ENCODE measurements at places on chromosomes 2 and 18. TPM values are rescaled to one million over a fixed set of nuclear protein-coding genes. Genes with fewer than 3 reads are reported as not detected.
A peak's percentile ranks its signal among the peaks of the same experiment; 100 is the strongest.

The IL1B gene
- polyA plus RNA-seq: 2.7 TPM

DNA sequence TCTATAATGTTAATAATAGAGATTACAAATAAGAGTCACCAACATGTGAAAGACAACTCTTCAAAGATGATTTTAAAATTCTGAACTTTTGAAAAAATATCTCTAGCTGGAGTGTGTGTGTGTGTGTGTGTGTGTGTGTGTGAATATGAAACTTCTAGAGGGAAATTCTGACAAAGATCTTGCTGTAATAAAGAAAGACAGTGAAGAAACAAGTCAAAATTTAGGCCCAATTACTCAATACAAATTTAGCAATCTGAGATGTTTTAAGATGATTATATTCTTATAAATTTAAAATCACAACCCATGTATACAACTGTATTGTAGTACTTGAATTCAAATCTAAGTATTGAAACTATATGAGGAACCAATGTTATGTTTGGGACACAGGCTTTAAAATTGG is 57.2 kb upstream of the UGP2 start:
- DNase-seq: no peak

GRCh38 chr18:31162419-31162793 is 250 bp downstream of the DSC1 start:
- DNase-seq: no peak

DNA sequence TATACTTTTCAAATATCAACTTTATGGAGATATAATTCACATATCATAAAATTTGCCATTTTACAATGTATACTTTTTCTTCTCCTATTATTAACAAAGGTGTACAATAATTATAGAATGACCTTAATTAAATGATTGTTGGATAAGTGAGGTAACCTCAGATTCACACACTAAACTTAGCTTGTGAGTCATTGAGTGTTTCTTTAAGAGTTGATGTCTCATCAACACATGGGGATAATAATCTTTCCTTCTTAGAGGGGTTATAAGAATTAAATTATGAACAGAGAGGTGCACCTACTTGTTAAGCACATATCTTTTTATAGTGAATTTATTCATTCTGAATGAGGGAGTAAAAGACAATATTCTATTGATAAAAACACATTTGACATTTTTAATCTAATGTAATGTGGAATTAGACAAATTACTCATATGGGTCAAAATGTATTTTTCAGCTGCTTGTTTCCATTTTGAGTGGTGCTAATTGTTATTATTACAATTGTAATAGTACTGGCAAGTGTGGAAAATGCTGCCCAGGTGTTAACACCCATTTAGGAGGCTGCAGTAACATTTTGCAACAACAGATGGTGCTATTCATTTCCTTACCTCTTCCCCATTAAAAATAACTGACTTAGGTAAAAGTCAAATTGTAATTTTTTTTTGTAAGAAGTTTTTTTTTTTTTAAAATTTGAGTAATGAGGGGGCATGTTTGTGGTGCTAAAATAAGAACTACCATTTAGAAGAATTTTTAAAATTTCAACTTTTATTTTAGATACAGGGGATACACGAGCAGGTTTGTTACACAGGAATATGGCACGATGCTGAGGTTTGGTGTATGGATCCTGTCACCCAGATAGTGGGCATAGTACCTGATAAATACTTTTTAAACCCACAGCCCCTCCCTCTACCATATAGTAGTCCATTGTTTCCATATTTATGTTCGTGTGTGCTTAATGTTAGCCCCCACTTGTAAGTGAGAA is 32.1 kb upstream of the DYNAP start:
- peak; percentile 55 for DNase-seq

The IL36RN gene
- not detected for polyA plus RNA-seq

DNA sequence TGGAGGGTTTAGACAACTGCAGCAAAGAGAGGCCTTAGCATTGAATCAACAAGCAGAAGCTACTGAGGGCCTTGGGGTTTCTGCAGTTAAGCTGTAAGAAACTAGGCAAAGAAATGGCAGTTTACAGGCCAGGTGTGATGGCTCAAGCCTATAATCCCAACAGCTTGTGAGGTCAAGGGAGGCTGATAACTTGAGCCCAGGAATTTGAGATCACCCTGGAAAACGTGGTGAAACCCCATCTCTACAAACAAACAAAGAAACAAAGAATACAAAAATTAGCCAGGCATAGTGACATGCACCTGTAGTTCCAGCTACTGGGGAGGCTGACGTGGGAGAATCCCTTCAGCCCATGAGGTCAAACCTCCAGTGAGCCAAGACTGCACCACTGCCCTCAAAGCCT is 421.6 kb upstream of the CHST9 start:
- no peak for DNase-seq

The LPIN2 gene
- polyA plus RNA-seq: 61.8 TPM

GRCh38 chr2:212408524-212408923 is 130.1 kb downstream of the ERBB4 start:
- no peak for DNase-seq

GRCh38 chr2:12175323-12175722 is 428.9 kb downstream of the LPIN1 start:
- DNase-seq: no peak

- DNase-seq: no peak
Observed at GRCh38 chr2:130346041-130346740, 3.5 kb downstream of the IMP4 start.

The OTX1 gene
- polyA plus RNA-seq: not detected

- DNase-seq: no peak
Observed at GRCh38 chr2:161123531-161124030, 36.6 kb upstream of the TANK start.

- DNase-seq: peak; percentile 88
Observed at GRCh38 chr2:35973737-35974132, 381.8 kb upstream of the CRIM1 start.

DNA sequence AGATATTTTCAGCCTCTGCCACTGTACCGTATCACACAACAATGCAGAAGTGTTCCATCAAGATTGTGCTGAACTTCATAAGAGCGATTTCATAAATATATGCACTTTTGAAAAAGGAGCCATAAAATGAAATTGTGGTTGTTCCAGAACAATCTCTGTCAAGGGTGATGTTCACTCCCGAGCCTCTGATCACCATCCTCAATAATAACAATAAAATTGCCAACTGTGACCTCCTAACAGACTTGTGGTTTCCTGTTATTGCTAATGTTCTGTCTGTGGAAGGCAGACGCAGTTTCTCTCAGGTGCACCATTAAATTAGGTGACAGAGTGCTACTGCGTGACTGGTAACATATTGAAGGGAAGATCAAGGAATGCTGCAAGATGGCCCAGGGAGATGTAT is 383.7 kb downstream of the SOCS6 start:
- no peak for DNase-seq

DNA sequence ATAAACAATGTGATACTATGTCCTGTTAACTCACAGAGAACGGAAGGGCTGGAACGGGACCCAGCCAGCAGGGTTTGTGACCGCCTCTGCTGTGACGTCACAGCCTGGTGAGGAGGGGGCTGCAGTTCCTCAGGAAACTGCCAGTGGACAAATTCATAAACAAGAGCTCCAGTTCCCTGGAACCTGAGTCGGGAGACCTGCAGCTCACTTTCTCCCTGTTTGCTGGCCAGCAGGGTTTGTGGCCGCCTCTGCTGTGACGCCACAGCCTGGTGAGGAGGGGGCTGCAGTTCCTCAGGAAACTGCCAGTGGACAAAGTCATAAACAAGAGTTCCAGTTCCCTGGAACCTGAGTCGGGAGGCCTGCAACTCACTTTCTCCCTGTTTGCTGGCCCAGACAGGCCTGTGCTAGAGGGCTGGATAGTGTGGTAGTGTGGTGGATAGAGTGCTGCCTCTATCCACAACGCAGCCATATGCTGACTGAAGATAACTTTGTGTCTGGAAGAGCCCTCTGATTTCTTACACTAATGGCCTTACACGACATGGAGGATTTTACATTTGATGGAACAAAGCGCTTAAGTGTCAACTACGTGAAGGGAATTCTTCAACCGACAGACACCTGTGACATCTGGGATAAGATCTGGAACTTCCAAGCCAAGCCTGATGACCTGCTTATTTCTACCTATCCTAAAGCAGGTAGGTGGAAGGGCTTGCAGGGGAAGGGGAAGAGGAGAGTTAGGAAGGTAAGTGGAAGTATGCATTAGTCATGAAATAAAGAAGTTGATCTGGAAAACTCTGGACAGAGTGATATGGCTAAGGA is at the start of gene SULT1C4:
TSS of gene SULT1C4 (plus strand) at position 140 of the 816 bp plus-strand sequence. CDS start at position 524, 384 bp downstream.
- no peak for DNase-seq

GRCh38 chr18:43751203-43751602 is 473.9 kb upstream of the SYT4 start:
- no peak for DNase-seq

GRCh38 chr2:240503375-240503774 is 54.4 kb downstream of the ANKMY1 start:
- no peak for DNase-seq

- no peak for DNase-seq
Observed at GRCh38 chr2:126315828-126316227, 340.1 kb upstream of the GYPC start.

DNA sequence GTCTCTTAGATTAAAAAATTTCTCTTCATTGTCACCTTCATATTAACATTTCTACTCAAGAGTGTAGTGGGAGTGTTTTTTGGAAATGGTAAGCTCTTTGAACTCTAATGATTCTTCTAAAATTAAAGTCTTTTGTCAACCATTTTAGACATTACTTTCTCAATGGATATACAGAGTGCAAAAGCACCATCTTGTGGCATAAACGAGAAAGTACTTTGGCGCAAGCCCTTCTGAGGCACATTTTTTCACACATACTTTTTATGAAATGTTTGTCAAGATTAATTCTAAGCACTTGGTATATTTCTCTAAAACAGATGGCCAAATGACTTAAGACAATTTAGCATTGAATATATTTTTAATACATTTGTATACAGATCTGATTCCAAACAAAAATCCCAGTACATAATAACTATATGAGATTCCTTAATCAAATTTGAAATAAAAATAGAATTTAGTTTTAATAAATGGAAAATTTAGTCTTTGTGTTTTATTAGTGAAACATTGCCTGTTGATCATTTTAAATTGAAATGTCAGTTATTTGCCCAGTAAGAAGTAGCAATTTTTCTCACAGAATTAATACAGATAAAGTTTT is 63.3 kb upstream of the GALNT5 start:
- peak; percentile 58 for DNase-seq

The WIPF1 gene
- 13.8 TPM for polyA plus RNA-seq

The ITGA4 gene
- 3.0 TPM for polyA plus RNA-seq

- no peak for DNase-seq
Observed at GRCh38 chr2:209380293-209380692, 43.6 kb upstream of the MAP2 start.

GRCh38 chr18:40013001-40013609 is 1941.9 kb upstream of the PIK3C3 start:
- no peak for DNase-seq

The SULT1C3 gene
- 5.1 TPM for polyA plus RNA-seq

- no peak for DNase-seq
Observed at GRCh38 chr18:75065251-75066000, 143.5 kb downstream of the PTGR3 start.

DNA sequence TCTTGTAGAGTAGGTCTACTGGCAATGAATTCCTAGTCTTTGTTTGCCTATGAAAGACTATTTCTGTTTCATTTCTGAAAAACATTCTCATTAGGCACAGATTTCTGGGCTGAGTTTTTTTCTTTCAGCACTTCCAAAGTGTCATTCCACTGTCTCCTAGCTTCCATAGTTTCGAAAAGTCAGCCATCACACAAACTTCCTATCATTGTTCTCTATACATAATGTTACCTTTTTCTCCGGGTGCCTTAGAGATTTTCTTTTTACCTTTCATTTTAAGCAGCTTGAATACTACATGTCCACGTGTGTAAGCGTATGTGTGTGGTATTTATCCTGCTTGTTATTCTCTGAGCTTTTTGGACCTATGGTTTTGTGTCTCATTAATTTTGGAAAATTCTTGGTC is 55.7 kb downstream of the OLA1 start:
- DNase-seq: no peak

GRCh38 chr2:220569112-220569897 is 941.9 kb downstream of the SLC4A3 start:
- no peak for DNase-seq

The ALPG gene
- not detected for polyA plus RNA-seq

- no peak for DNase-seq
Observed at GRCh38 chr2:85308896-85309555, 18.8 kb downstream of the TGOLN2 start.

The SLC9A2 gene
- 3.5 TPM for polyA plus RNA-seq

DNA sequence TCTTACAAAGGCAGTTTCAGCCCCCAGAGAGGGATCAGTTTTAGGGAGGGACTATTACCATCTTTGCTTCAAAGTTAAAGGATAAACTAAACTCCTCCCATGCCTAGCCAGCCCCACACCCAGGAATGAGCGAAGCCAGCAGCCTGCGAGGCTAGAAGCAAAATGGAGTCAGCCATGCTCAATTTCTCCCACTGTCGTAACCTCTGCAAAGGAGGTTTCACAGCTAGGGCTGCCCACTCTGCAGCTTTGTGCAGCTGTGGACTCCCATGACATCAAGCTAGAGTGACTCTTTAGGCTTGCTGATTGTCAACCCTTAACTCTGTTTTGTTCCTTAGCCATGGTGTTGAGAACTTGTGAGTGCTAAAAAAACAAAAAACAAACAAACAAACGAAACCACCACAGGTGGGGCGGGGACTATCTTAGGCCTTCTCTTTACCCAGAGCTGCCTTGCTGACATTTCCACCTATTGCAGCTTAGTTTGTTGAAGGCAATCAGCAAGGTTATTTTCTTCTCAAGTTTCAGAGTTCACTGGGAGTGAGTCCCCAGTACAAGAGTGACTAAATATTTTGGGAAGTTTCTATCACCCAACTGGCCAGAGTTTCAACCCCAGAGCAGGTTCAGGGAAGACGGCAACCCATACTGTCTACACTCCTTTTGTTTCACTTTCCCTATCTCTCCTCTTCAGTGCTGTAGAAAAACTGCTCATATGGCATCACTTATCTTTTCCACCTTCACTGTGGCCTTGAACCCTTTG is 592.1 kb downstream of the XIRP2 start:
- DNase-seq: no peak

All from small intestine (tissue), 16 donors.